Kidney (tissue), 22 donors: ENCODE measurements at places on chromosomes 5 and 9.
A peak's percentile ranks its signal among the peaks of the same experiment; 100 is the strongest.

GRCh38 chr5:114362977-114363761 lies 1.3 kb downstream of the KCNN2 start:
- DNase-seq, result peak; percentile 45
- no peak overlapping the region for H3K27ac ChIP-seq
- no peaks in the 10 kb centered on the region for H3K4me1 ChIP-seq

- H3K4me3 ChIP-seq, result peak within 1 kb of the TSS; percentile 38
- peak; percentile 92 for DNase-seq
- H3K4me1 ChIP-seq, result peaks cover 55% of the 10 kb centered on the region
- H3K36me3 ChIP-seq, result no peaks in the 10 kb centered on the region
Observed at GRCh38 chr9:133534346-133535291, at the start of gene ADAMTSL2. ADAMTSL2 (plus strand) TSS chr9:133534704; CDS start chr9:133536713, 2,009 bp downstream.

- DNase-seq, result no peak
- H3K4me3 ChIP-seq, result no peak overlapping the region
- no peaks in the 10 kb centered on the region for H3K4me1 ChIP-seq
- H3K27ac ChIP-seq, result no peak overlapping the region
- H3K36me3 ChIP-seq, result no peaks in the 10 kb centered on the region
Observed at GRCh38 chr9:1759771-1760300, 255.3 kb upstream of the SMARCA2 start.

GRCh38 chr5:116524051-116524904 lies 50.3 kb downstream of the SEMA6A start:
- DNase-seq, result no peak
- H3K4me1 ChIP-seq, result peaks cover 13% of the 10 kb centered on the region
- no peaks in the 10 kb centered on the region for H3K27me3 ChIP-seq
- H3K36me3 ChIP-seq, result no peaks in the 10 kb centered on the region
- H3K27ac ChIP-seq, result no peak overlapping the region
- H3K4me3 ChIP-seq, result no peak overlapping the region

GRCh38 chr9:132853482-132853881 lies 24.6 kb downstream of the AK8 start:
- H3K27ac ChIP-seq, result no peak overlapping the region
- peak; percentile 13 for DNase-seq
- no peaks in the 10 kb centered on the region for H3K27me3 ChIP-seq

- no peaks in the 10 kb centered on the region for H3K36me3 ChIP-seq
- no peaks in the 10 kb centered on the region for H3K27me3 ChIP-seq
- no peak overlapping the region for H3K27ac ChIP-seq
- H3K4me3 ChIP-seq, result no peak overlapping the region
- no peaks in the 10 kb centered on the region for H3K4me1 ChIP-seq
- no peak for DNase-seq
Observed at GRCh38 chr5:172632346-172633092, 8.5 kb upstream of the NEURL1B start.

DNA sequence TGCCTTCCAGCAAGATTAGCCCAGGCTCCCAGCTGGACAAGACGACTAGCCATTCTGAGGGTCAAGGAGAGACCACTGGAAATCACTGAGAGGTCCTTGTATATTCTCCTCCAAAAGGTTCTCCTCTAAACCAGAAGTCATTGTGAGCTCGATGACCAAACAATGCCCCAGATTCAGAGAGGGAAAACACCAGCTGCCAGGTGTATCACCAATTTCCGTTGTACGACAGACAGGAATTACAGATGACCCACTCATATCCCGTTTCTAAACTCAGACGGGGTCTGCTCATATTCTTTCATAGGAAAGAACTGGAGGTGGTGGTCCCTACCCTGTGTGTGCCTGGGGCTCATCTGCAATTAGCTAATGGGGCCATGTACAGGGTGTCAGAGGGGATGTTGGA lies 14.2 kb downstream of the FAXDC2 start:
- no peaks in the 10 kb centered on the region for H3K27me3 ChIP-seq
- DNase-seq, result no peak
- H3K4me3 ChIP-seq, result no peak overlapping the region
- H3K4me1 ChIP-seq, result no peaks in the 10 kb centered on the region

- DNase-seq, result no peak
- no peaks in the 10 kb centered on the region for H3K27me3 ChIP-seq
- H3K4me3 ChIP-seq, result no peak overlapping the region
Observed at GRCh38 chr5:168426864-168427172, 59.5 kb upstream of the RARS1 start.

DNA sequence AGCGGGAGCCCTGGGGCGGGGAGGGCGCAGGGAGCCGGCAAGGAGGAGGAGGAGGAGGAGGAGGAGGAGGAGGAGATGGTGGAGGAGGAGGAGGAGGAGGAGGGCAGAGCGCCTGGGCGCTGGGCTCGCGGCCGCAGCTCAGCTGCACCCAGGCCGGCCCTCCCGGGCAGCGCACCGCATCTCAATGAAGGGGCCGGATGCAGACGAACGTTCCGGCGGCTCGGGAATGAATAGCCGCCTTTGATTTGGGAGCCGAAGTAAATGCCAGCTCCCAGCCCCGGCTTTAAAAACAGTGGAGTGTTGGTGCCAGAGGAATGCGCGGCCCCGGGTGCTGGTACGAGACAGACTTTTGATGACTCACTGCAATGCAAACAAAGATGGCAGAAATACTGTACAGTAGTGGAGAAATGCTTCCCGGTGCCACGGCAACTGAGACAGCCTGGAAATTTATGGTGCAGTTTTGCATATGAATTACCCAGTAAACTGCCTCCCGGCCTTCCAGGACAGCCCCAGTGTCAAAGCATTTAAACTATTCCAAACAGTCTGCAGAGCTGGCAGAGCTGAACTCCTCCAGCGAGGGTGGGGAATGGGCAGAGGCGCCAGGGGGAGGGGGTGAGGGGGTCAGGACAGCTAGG lies 43.1 kb downstream of the NACC2 start:
- DNase-seq, result peak; percentile 97
- no peaks in the 10 kb centered on the region for H3K27me3 ChIP-seq
- no peak overlapping the region for H3K27ac ChIP-seq
- peak overlapping the region; percentile 52 for H3K4me3 ChIP-seq
- peaks cover 5% of the 10 kb centered on the region for H3K4me1 ChIP-seq

DNA sequence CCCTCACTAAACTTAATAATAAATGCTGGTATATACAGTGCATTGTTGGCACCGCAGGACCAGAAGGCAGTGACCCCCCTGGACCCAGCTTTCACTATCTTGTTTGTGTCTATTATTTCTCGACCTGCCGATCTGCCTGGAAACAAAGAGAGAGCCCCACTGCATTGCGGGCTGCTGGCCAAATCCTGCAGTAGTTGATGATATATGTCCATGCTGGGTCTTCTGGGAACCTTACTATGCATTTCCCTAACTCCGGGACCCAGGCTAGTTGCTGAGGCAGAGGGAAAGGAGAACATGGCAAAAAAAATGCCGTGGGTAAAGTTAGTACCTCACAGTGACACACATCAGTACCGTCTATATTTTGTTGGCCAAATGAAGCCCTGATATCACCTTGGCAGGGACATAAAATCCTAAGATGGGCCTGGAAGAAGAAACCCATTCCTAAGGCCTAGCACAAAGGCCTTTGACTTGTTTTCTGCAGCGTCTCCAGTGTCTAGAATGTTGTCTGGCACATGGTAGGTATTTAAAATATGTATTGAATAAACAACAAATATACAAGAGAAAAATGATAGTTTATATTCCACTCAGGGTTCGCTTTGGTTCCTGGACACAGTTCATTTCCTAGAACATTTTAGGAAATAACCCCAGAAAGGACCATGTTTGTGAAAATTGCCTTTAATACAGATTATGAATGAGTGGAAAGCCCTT lies 46.1 kb downstream of the NMUR2 start:
- no peak overlapping the region for H3K4me3 ChIP-seq
- peak; percentile 14 for DNase-seq
- H3K4me1 ChIP-seq, result no peaks in the 10 kb centered on the region
- no peak overlapping the region for H3K27ac ChIP-seq

DNA sequence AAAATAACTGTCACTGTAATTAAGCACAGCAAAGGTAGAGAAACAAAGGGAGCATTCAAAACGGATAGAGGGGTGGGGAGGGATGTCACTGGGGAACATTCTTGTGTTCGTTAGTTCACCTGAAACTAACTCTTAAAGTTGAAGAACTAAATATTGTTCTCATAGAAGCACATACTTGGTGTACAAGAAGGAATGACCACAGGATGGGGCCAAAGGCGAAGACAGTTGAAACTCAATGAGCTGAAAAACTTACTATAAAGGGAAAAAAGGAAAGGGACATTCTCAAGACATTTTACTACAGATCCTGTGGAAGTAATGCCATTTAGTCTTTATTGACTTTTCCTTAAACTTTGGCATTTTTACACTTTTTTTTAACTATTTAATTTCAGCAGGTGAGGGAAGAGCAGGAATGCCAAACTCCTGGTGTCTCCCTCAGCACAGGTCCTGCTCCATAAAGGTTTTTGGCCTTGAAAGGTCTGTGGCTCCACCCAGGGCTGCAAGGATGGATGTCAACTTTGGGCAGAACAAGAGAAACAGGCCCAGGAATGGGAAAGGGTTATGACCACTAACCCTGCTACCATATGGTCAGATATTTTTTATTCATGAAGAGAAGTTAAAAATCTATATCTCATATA lies 197.6 kb upstream of the RASA1 start:
- no peak overlapping the region for H3K27ac ChIP-seq
- H3K4me3 ChIP-seq, result no peak overlapping the region
- no peak for DNase-seq

GRCh38 chr5:66958980-66959641 lies 237.5 kb downstream of the CD180 start:
- DNase-seq, result no peak
- no peaks in the 10 kb centered on the region for H3K36me3 ChIP-seq
- H3K4me1 ChIP-seq, result no peaks in the 10 kb centered on the region
